ENCODE measurements at places on chromosomes 3 and 15.

DNA sequence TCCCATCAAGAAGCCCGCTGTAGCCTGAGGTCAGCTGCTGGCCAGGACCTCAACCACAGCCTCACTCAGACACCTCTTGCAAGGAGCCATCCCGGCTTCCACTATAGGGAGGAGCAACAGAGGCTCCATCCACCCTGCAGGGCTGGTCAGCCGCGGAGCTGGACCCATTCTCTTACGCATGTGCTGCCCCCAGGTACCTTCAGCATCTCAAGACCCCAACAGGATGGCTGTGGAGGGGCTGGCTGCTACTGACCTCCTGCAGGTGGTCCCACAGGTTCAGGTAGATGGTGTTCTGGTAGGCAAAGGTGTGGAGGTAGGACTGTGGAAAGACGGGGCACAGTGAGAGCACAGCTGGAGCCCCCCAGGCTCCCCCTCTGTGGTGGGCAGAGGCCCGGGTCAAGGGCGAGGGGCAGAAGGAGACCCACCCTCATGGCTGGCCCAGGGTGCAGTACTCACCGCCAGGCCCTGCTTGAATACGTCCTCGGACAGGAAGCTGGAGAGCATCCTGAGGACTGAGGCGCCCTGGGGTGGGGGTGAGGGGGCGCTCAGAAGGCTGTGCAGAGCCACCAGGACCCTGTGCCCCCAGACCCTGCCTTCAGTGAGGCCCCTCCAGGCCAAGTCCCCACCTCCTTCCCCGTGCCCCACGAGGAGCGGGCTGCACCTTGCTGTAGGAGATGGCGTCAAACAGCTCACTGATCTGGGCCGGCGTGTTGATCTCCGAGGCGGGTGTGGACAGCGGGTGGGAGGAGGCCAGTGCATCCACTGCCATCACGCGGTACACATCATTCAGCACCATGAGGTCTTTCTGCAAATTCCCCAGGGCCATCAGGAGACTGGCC lies 11.4 kb downstream of the ANPEP start:
- no peak for DNase-seq

DNA sequence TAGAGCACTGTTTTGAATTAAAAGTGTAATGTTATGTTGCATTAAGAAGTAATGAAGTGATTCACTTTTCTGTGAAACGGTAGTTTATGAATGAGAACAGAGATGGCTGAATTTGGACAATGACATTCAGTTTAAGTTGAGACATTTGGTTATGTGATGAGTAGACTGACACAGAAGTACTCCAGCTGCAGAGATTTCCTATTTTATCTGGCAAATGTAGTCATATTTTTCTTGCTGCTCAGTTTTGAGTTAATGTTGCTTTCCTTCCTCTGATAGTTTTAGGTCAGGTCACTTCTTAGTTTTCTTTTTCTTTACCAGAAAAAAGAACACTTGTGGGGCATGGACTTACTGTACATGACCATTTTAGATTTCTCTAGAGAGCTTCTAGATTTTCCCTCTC lies 51.2 kb downstream of the ASB7 start:
- no peak for DNase-seq

- no peak for DNase-seq
These were observed 117.2 kb upstream of the LRRC3B start for GRCh38 chr3:26505399-26505798.

GRCh38 chr3:126474498-126475412 lies 936 bp downstream of the ZXDC start:
- peak; percentile 37 for DNase-seq

DNA sequence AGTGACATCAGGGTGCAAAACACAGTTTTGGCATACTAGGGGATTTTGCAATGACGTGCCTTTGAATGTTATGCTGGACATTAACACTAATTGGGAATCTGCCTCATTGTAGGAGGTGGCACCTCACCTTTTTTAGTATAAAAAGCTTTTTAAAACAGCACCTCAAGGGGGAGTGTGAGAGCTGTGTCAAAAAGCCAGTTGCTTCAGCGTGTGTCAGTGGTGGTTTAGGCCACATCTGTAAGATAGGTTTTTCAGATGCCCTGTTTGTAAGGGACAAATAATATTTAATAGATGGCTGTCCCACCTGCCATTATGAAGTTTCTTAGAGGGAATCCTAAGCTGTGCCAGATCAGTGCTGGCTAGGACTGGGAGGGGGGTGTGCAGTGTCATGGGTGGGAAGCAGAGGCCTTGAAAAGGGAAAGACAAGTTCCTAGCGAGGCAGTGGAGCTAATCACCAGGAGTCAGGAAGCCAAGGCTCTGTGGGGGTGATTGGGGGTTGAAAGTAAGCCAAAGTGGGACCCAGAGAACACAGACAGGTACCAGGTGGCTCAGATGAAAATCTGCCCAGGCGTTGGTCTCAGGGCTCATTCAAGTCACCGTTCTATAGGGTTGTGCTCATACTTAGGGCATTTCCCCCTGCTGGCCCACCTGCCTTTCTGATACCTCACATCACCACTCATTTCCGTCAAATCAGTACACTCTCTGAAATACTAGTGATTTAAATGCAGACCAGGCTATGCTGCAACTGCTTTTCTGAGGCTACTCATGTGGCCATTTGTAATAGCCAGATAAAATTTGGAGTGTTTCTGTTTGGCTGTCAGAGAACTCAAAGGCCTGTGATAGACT lies 120.5 kb downstream of the BBX start:
- DNase-seq: no peak

- peak; percentile 73 for DNase-seq
These were observed 862 bp upstream of the MAN2A2 start for GRCh38 chr15:90902040-90902839.

DNA sequence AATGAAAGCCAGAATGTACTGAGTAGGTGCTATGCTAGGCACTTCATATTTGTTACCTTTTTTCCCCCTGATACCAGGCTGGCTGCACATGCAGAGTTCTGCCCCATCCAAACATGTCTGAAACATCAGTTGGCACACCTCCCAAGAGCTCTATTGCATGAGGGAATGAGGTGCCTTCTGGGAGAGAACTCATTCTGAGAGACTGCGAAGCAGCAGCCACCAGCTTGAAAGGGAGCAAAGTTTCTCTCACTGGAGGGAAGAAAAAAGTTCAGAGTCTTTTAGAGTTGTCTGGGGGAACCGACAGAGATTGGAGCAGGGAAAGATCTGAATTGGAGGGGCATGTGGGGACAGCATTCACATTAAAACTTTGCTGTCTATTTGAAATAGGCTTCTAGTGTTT lies 84.1 kb downstream of the AGBL1 start:
- DNase-seq: no peak

- DNase-seq: no peak
These were observed 143.3 kb downstream of the HCN4 start for GRCh38 chr15:73225358-73226015.

DNA sequence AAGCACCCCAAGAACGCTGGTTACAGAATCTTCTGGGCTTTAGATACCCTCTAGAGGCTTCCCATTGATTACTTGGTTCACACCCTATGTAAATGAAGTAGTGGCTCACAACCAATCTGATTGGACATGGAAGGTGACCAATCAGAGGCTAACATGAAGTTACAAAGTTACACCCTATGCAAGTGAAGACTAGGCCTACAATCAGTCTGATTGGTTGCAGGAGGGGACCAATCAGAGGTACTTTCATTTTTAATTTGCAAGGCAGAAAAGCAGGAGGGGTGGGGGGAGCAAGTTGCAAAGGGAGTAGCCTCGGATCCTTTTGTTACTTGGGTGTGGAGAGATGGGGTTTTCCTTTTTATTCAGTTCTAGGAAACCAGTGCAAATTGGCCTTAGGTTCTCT lies 11.1 kb upstream of the RTP2 start:
- DNase-seq: no peak

DNA sequence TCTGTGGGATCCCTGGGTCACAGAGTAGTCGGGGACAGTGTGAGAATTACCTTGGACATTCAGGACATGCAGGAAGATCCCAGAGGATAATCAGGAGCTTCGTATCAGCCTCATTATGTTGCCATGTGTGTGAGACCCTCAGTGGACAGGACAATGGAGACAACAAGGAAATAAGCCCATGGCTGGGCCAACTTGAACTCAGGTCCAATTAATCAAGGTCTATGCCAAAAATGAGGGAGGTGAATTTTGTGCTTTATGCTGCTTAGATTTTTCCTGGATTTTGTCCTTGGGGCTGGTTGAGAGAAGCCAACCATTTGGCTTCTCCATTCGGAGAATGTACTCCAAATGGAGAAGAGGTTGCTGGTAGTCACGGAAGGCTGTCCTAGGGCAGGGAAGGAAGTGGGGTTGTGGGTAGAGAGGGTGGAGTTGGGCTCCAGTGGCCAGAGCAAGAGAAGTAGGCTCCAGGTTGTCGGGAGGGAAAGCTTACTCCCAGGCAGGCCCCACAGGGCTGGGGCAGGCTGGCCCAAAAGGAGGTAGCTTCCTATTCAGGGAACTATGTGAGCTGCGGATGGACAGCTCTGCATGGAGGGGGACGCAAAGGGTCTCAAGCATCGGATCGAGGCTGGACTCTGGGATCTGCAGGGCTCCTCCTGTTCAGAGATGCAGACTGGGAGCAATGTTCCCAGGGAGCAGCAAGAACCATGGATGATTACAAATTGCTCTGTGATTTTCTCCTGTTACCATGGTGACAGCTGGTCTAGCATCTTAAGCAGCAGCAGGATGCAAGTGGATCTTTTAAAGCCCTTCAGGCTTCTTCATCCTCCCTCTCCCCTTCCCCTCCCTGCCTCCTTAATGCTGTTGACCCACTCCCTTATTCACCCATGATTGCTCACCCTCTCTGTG lies 91.1 kb downstream of the WNT7A start:
- no peak for DNase-seq

GRCh38 chr3:127814325-127814781 lies 8.0 kb downstream of the MGLL start:
- DNase-seq: peak; percentile 52

- DNase-seq: no peak
These were observed 51.7 kb upstream of the CAPN7 start for GRCh38 chr3:15154326-15154725.

- DNase-seq: no peak
These were observed 122.0 kb upstream of the BFSP2 start for GRCh38 chr3:133277813-133278212.

DNA sequence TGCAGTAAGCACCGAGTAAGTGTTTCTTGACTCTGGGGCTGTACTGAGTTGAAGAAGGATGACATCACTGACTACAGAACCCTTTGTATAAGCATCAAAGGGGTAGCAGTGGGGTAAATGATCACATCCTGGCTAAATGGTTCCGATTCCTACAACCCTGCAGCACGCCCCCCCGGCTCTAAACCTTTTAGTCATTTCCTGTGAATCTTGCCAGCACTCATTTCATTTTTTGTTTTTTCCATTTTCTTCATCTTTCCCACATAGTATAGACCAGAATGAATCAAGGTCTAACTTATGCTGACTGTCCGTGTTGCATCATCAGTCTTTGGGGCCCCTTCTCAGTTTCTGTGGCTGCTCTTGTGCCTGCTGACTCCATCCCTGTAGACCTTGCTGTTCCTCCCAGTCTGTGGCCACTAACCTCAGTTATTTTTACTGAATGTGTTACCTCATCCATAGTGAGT lies 383.1 kb upstream of the TPRG1 start:
- no peak for DNase-seq

DNA sequence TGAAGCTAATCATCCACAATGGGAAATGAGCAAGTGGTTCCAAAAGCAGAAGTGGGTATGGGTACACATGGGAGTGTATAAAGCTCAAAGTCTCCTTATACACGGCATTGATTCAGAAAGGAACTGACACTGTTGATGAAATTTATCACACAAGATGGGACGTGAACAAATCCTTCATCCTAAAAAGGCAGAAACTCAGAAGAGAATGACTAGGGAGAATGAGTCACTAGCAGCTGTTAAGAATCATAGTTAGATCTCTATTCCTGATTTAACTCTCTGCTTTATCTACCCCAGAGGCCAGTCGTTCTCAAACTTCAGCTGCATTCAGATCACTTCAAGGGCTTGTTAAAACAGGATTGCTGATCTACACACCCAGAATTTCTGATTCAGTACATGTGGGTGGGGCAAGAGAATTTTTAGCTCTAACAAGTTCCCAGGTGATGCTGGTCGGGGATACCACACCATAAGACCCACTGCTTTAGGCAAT lies 97.7 kb upstream of the PHLDB2 start:
- DNase-seq: no peak
